ENCODE measurements at places on chromosomes 11 and 22.

DNA sequence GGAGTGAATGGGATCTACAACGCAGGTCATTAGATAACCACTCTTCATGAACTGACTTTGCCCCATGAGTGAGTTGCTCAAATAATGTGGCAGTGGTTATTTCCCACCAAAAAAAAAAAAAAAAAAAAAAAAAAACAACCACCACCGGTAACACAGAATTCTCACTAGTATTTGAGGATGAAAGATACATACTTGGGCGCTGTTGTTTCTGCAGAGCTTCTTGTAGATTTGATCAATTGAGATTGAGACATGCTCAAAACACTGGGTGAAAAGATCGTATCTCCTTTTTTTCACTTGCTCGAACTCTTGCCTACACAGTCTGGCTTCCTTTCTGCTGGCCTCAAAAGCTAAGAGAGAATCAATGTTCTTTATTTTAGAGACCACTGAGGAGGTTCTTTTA lies 44.1 kb downstream of the FAM118A start:
- no peak for DNase-seq

DNA sequence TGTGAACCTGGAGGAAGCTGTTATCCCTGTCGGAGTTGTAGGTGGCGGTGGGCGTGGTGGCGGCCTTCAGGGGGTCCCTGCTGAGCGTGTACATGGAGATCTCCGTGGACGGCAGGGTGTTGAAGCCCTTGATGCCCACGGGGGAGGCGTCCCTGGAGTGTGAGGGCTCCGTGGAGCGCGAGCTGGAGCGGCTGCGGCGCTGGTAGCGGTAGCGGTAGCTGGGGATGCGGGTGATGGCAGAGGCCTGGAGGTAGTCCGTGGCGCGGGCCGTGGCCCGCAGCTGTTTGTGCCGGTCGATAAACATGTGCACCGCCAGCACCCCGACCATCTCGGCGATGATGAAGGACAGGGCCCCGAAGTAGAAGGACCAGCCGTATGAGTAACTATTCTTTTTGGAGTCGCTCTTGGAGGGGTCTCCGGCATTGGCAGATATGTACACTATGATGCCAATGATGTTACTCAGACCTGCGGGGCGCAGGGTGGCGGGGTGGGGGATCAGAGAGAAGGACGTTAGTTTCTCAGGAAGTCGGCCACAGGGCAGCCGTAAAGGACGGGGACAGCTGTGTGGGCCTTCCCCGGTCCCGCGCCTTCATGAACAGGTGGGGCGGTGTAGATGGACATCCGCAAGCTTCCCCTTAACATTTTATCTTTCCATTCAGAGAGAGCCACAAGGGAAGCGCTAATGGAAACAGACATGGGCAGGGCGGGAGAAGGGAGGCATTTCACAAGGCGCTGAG lies 35.6 kb upstream of the EIF3D start:
- DNase-seq = no peak

- DNase-seq = no peak
Observed at GRCh38 chr11:67606093-67606491, 644 bp upstream of the NDUFV1 start.

DNA sequence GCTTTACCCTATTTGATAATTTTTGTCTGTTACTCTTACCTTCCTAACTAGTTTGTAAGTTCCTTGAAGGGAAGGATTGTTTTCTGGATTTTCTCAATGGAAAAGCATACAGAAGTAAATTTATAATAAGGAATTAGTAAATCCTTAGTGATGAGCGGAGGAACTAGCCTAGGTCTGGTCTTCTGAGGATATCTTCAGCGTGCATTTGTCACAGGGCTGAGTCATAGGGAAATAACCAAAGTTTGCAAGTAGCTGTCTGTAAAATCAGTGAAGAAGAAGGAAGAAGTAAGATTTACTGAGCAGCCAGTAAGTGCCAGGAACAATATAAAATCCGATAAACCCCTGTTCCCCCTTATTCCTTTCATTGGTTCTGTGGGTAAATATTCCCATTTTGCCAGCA lies 162.7 kb upstream of the SORL1-AS1 start:
- DNase-seq = peak; percentile 46

DNA sequence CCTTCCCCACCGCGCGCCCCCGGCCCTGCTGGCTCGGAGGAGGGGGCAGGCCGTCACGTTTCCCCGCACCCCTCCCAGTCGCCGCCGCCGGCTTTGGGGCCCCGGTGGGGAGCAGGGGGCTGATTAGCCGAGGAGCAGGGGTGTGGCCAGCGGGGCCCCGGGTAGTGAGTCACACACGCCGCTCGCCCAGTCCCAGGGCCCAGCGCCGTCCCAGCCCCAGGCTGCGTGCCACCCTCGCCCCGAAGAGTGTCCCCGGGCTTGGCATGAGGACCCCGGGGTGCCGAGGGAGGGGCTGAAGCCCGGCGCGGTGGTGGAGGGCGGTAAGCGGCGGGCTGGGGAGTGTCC lies 34.4 kb downstream of the PRDM11 start:
- peak; percentile 17 for DNase-seq

DNA sequence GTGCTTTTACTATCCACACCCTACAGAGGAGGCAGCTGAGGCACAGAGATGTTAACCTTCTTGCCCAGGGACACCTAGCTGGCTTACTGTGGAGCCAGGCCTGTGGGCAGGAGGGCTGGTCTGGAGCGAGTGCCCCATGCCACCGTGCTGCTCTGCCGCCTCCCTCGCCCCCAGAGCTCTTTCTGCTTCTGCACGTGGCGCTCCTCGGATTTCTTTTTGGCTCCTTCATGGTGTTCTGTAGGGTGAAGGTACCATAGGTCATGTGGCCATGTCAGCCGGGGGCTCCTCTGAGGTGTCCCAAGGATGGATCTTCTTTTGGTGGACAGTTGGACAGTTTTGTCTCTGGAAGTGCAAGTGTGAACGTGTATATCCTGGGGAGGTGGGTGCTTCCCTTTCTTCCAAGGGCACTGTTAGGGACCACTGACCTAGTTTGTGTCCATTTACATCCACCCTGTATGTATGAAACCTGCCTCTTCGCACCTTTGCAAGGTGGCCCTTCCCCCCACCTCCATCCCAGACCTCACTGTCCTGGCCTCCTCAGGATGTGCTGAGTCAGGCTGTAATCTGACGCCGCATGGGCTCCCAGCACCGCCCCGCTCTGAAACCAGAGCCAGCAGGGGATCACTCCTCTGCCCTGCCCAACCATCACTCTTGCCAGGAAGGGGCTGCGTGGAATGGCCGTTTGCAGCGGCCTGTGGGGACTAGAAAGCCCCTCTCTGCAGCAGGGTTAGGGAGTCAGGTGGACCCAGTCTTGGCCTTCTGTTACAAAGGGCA lies 31.7 kb downstream of the POLR3H start:
- DNase-seq = peak; percentile 63

- peak; percentile 43 for DNase-seq
Observed at GRCh38 chr22:42202669-42203068, 67.8 kb downstream of the TCF20 start.

GRCh38 chr22:41504816-41505215 lies 35.9 kb downstream of the ACO2 start:
- DNase-seq = no peak

- peak; percentile 47 for DNase-seq
Observed at GRCh38 chr11:15159085-15159484, 44.4 kb downstream of the INSC start.

DNA sequence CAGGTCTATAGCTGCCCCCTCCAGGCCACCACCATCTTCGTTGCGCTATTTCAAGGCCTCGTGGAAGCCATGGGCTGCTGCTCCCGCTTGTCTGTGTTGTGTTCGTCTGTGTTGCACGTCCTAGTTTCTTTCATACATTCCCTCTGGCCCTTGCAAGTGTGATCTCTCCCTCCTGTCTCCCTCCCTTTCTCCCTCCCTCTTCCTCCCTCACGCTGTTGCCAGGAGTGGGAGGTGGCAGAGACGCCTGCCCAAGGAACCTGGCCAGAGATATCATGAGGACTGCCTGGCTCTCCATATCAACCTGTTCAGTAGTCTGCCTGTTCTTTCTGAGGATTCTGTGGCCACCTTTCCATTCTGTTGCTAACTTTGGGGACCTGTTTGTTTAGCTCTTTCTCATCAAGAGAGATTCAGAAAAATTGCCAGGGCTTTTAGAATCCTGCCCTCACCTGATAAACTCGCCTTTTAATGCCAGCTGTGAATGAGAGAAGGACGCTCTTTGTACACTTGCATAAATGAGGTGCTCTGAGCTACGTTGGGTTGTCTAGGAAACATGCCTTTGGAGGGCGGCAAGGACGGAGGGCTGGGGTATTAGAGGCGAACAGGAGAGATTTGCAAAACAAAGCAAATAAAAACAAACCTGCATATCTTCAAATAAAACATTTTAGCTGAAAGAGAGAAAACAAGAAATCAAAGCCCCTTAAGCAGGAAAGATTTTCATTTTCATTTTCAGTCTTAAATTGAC lies 185.2 kb downstream of the TBC1D22A start:
- DNase-seq = no peak

DNA sequence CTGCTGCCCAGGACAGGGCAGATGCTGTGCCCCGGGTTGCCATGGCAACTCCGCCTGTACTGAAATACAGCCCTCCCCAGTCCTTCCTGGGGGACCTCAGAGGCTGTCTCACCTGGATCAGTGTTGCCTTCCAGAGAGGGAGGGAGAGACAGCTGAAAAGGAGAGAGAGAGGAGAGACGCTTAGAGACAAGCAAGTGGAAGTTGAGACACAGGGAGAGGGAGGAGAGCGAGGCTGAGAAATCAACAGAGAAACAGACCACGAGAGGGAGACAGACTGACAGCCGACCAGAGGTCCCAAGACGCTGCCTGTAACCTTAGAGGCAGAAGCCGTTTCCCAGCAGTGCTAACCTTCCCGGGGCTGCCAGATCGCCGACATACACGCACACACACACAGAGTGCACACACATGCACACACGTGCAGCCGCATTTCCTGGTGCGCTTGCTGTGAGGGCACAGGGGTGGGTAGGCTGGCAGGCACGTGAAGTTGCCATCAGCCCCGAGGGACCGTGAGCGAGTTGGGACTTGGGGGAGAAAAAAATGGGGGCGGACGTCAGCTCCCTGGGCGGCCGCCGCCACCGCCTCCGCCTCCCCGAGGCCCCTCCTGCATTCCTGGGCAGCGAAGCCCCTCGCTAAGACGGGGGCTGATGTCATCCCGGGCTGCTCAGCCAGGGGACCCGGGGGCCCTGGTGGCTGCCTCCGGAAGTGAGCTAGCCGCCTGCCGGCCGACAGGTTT lies 88.6 kb upstream of the CRYBB3 start:
- DNase-seq = peak; percentile 80

GRCh38 chr11:2212411-2213251 lies 41.0 kb upstream of the TH start:
- no peak for DNase-seq

- DNase-seq = no peak
Observed at GRCh38 chr22:48531761-48532435, 1295.8 kb downstream of the BRD1 start.

DNA sequence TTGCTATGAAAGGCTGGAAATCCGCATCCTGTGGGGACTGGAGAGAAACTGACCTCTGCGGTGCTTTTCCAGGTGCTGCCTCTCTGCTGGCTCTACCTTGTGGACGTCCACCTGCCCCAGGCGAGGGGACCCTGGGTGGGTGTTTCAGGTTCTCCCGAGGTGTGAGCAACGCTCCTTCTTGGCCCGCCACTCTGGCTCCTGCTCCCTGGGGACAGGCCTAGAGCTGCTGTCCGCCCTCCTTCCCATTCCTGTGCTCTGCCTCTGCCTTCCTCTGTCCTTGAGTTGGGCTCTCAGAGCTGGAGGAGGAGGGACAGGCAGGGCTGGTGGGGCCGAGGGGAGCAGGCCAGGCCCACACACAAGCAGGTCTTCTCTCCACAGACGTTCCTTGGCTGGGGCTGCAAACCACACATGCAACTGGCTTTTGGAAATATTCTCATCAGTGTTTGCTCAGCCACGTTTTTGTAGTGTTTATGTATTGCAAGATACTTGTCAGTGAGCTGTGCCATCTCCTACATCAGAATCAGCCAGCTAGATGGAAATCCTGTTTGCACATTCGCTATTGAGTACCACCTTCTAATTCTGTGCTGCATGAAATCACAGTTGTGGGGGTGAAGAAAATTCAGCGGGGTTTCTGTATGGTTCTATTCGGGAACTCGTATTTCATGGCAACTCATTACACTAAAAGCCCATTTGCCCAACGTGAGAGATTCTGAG lies 1115.0 kb downstream of the BRD1 start:
- DNase-seq = no peak

GRCh38 chr11:13448876-13449275 lies 14.1 kb downstream of the BTBD10 start:
- DNase-seq = no peak

DNA sequence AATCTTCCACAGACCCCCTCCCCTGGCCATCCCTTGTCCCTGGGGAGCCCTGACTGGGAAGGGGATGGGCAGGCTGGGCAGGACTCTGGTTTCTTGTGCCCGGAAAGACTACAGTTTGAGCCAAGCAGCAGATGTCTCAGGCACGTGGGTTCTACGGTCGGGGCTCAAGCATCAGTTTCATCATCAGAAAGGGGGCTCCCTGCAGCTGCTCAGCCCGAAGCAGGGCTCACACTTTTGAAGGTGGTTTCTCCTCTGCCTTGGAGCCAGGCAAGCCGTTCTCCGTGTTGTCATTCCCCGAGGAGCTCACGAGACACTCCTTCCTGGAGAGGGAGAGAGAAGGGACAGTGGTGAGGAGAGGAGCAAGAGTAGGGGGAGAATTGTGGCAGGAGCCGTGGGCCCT lies 15.8 kb downstream of the SCN4B start:
- DNase-seq = no peak

DNA sequence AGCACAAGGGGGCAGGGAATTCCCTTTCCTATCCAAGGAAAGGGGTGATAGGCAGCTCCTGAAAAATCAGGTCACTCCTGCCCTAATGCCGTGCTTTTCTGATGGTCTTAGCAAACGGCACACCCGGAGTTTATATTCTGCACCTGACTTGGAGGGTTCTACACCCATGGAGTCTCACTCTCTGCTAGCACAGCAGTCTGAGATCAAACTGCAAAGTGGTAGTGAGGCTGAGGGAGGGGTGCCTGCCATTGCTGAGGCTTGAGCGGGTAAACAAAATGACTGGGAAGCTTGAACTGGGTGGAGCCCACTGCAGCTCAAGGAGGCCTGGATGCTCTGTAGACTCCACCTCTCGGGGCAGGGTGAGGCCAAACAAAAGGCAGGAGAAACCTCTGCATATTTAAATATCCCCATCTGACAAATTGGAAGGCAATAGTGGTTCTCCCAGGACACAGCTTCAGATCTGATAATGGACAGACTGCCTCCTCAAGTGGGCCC lies 194.7 kb downstream of the OR4A47 start:
- no peak for DNase-seq

DNA sequence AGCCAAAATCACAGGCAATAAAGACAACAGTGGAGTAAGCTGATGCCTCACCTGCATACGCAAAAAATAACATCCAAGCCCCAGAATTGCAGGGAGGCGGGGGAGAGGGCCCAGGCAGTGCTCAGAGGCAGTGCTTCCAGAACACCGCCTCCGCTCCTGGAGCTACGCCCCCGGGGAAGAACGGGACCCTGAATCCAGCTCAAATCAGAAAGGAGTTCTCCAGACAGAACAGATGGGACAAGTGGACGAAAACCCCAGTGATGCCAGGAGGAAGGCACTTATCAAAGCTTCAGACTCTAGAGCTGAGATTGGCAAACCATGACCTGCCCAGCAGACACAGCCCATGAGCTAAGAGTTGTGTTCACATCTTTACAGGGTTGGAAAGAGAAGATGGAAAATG lies 683.9 kb downstream of the TBC1D22A start:
- DNase-seq = no peak

GRCh38 chr11:11359611-11360010 lies 6.6 kb upstream of the CSNK2A3 start:
- DNase-seq = no peak

Measured in brain microvascular endothelial cell (primary cell).